ENCODE measurements at places on chromosomes 4 and X.

- no peak for DNase-seq
These were observed 88.2 kb upstream of the TNIP3 start for GRCh38 chr4:121252224-121252806.

- no peak for DNase-seq
These were observed 10.1 kb downstream of the IDS start for GRCh38 chrX:149494844-149495565.

DNA sequence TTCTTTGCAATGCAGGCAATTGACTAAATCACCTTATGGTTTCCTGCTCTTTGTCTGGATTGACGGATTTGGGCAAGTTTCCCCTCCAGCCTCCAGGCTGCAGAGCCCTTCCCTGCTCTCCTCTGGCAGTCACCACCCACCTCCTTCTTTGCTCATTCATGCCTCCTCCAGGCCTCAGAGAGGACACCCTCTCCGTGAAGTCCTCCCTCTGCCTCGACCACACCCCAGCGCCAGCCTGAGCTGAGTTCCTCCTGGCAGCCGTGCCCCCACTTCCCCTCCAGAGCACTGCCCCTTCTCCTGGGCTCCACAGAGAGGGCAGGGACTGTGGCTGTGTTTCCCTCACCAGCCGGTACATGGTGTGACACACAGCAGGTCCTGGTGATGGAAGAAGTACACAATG is 53.7 kb downstream of the DCTD start:
- no peak for DNase-seq

GRCh38 chr4:38670109-38670901 is 6.3 kb downstream of the KLF3 start:
- no peak for DNase-seq

- DNase-seq: no peak
These were observed 985 bp upstream of the CXCL11 start for GRCh38 chr4:76036855-76037254.

- DNase-seq: no peak
These were observed 51.8 kb downstream of the LDB2 start for GRCh38 chr4:16846540-16847117.

DNA sequence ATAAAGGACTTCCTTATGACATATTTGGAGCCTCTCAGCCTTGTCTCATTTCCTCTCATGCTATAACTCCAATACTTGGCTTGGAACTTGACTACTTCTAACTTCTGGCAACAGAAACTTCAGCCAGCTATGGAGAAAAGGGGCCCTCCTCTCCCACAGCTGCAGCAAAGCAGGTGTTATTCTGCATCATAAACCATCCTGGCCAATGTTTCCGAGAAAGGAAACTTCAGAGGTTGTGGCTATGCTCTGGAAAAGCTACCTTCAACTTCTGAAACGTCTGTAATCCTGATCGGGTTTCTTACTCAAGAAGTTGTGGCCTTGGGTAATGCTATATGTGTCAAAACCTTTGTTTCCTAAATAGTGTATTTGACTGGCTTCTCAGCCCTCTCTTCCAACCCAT is 109.5 kb upstream of the CDX4 start:
- DNase-seq: no peak

- DNase-seq: no peak
These were observed 1.2 kb downstream of the HMGB3 start for GRCh38 chrX:150984169-150984824.

- no peak for DNase-seq
These were observed 161.8 kb downstream of the NAA11 start for GRCh38 chr4:79163981-79164490.

- DNase-seq: no peak
These were observed 62.8 kb downstream of the UBA6 start for GRCh38 chr4:67638136-67638535.

DNA sequence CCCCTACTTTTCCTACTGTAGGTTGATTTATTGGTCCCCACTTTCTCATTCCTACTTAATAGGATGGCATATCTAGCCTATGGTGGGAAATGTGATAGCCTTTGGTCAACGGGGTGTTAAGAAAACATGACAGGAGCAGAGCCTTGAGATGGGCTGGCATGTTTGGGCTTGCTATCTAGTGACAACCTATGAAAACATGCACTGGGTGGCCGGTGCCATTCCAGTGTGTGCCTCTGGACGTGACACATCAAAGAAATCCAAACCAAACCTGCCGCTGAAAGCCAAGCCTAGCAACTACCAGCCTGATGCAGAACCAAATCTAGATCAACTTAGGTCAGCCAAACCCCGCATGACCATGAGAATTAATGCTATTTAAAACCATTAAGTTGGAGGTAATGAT is 317.6 kb downstream of the DMD start:
- no peak for DNase-seq

DNA sequence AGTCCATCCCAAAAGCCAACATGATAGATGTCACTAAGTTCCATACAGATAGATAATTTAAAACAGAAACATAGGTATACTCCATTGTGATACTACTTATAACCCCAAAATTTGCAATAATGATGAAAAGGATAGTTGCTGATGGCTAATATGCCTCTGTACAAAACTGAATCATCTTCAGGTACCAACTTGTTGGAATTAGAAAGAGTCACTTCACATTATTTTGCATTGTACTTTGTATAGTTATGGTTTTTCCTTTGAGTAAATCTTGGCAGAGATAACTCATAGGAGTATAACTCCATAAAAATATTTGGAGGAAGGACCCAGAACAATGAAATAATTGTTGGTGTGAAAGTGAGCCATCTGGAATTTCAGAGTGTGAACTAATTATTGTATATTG is 17.6 kb downstream of the GIMD1 start:
- no peak for DNase-seq

DNA sequence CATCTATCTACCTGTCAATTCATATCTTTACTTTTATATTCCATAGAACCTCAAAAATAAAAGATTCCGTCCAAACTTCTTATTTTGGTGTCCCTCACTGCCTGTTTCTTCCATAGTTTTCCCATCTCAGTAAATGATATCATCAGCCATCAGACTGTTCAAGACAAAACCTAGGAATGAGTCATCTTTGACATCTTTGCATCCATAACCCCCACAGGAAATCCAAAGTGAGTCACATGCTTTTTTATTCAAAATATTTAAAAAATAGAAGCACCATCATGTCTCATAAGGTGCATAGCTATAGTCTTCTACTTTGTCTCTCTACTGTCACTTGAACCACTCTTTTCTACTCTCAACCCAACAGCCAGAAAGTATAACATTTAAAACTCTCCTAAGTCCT is 29.9 kb upstream of the CXXC4 start:
- DNase-seq: peak; percentile 7

GRCh38 chr4:8874896-8875680 is 3.4 kb upstream of the HMX1 start:
- DNase-seq: no peak
